Ascending aorta (tissue), 2 donors: ENCODE measurements at places on chromosomes 4 and X. TPM values are rescaled to one million over a fixed set of nuclear protein-coding genes. Genes with fewer than 3 reads are reported as not detected.

Gene FREM3
- not detected for total RNA-seq

Gene PPP2R3B
- 43.4 TPM for total RNA-seq

Gene PCDH19
- 11.0 TPM for total RNA-seq

Gene NFXL1
- total RNA-seq = 5.2 TPM

Gene UGT8
- not detected for total RNA-seq

Gene CASP6
- total RNA-seq = not detected

Gene SRPX
- 139 TPM for total RNA-seq

GRCh38 chr4:73750730-73751129 lies 10.4 kb downstream of the CXCL8 start:
- H3K27ac ChIP-seq = no peak overlapping the region
- H3K4me3 ChIP-seq = no peak overlapping the region
- no peaks in the 10 kb centered on the region for H3K36me3 ChIP-seq
- H3K4me1 ChIP-seq = no peaks in the 10 kb centered on the region
- DNase-seq = no peak
- H3K27me3 ChIP-seq = no peaks in the 10 kb centered on the region

GRCh38 chrX:109936598-109936997 lies 66.3 kb upstream of the TMEM164 start:
- H3K27me3 ChIP-seq = no peaks in the 10 kb centered on the region
- no peak for DNase-seq
- no peaks in the 10 kb centered on the region for H3K4me1 ChIP-seq
- H3K4me3 ChIP-seq = no peak overlapping the region
- no peak overlapping the region for H3K27ac ChIP-seq

GRCh38 chr4:141346144-141346543 lies 125.4 kb downstream of the ZNF330 start:
- DNase-seq = no peak
- no peak overlapping the region for H3K4me3 ChIP-seq
- no peaks in the 10 kb centered on the region for H3K27me3 ChIP-seq
- no peaks in the 10 kb centered on the region for H3K36me3 ChIP-seq
- H3K27ac ChIP-seq = no peak overlapping the region

GRCh38 chrX:115021121-115021520 lies 3.7 kb upstream of the IL13RA2 start:
- H3K27ac ChIP-seq = no peak overlapping the region
- H3K4me3 ChIP-seq = no peak overlapping the region
- no peak for DNase-seq
- no peaks in the 10 kb centered on the region for H3K36me3 ChIP-seq
- H3K27me3 ChIP-seq = no peaks in the 10 kb centered on the region

GRCh38 chr4:125123570-125124109 lies 191.1 kb upstream of the FAT4 start:
- no peaks in the 10 kb centered on the region for H3K27me3 ChIP-seq
- no peak overlapping the region for H3K27ac ChIP-seq
- no peak overlapping the region for H3K4me3 ChIP-seq
- no peak for DNase-seq
- peaks cover 4% of the 10 kb centered on the region for H3K4me1 ChIP-seq
- H3K36me3 ChIP-seq = no peaks in the 10 kb centered on the region

DNA sequence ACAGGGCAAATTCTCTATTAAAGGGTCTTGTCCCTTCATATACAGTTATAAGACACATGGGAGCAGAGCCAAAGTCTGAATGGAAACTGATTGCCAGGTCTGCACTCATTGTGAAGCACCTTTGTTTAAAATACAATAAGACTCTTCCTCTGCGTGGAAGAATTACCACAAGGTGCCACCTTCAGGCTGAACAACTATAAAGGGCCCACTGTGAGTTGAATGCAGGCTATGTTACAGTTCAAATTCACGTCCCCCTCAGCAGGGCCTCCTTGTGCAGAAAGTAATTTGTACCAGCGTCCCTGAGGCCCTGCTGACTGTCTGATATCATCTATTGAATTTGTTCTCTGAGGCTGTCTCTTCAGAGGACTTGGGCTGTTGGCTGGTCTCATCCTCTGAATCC lies 225.8 kb upstream of the TEX13C start:
- H3K27ac ChIP-seq = no peak overlapping the region
- H3K4me3 ChIP-seq = no peak overlapping the region

DNA sequence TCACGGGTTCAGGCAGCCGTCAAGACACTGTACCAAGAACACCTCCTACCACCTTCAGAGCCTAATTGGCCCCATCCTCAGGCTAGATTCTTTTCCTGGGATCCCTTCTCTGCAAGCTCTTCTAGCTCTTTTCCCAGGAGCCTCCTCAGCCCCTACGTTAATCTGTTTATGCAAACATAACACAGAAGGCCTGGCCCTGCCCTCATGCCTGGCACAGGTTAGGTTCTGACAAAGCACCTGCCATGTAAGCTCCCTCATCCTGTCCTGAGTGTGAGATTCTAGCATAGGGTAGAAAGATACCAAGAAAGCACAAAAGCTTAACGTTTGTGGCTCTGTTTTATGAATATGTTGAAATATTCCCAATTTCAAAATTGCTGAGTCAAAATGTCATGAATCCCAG lies 93.6 kb downstream of the IRF2 start:
- no peak overlapping the region for H3K4me3 ChIP-seq
- H3K27me3 ChIP-seq = no peaks in the 10 kb centered on the region

GRCh38 chrX:3788494-3789233 lies 75.2 kb upstream of the PRKX start:
- no peaks in the 10 kb centered on the region for H3K4me1 ChIP-seq
- no peak overlapping the region for H3K27ac ChIP-seq
- H3K27me3 ChIP-seq = no peaks in the 10 kb centered on the region
- H3K4me3 ChIP-seq = no peak overlapping the region

DNA sequence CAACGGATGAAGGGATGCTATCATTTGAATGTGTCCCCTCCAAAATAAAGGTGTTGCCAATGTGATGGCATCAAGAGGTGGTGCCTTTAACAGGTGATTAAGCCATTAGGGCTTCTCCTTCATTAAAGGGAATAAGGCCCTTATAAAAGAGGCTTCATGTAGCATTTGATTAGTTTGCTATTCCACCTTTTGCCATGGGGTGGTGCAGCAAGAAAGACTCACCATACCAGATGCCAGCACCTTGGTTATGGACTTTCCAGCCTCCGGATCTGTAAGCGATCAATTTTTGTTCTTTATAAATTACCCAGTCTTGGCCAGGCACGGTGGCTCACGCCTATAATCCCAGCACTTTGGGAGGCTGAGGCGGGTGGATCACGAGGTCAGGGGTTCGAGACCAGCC lies 7.9 kb upstream of the SLC25A43 start:
- H3K27ac ChIP-seq = no peak overlapping the region
- DNase-seq = no peak
- no peaks in the 10 kb centered on the region for H3K36me3 ChIP-seq
- no peak overlapping the region for H3K4me3 ChIP-seq
- no peaks in the 10 kb centered on the region for H3K4me1 ChIP-seq
- no peaks in the 10 kb centered on the region for H3K27me3 ChIP-seq

- H3K4me1 ChIP-seq = no peaks in the 10 kb centered on the region
- no peak for DNase-seq
- H3K27me3 ChIP-seq = no peaks in the 10 kb centered on the region
- H3K27ac ChIP-seq = no peak overlapping the region
Observed at GRCh38 chr4:21768349-21769310, 179.9 kb downstream of the KCNIP4 start.

- no peaks in the 10 kb centered on the region for H3K36me3 ChIP-seq
- DNase-seq = no peak
- H3K27me3 ChIP-seq = no peaks in the 10 kb centered on the region
Observed at GRCh38 chrX:132909643-132910042, 48.8 kb downstream of the HS6ST2 start.

DNA sequence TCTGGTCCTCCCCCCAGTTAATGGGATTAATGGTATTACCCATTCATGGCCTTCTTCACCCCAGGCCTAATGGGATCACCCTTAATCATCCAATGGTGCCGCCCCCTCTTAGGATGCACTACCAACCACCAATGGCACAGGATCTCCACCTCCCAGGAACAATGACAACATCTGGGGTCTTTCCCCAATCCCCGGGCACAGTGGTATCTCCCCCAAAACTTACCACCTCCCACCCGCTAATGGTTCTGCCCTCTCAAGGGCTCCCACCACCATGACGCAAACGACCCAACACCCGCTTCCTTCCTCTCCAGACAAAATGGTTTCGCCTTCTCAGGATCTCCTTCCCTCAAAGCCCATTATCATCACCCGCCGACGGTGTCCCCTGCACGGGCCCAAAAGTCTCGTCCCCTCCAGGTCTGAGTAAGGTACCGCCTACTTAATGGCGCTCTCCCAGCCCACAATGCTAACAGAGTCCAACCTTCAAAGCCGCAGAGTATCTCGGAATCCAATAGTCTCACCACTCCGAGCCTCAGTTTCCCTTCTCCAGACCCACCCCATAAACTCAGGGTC lies 458 bp downstream of the GRIPAP1 start:
- peaks cover 4% of the 10 kb centered on the region for H3K4me1 ChIP-seq
- H3K4me3 ChIP-seq = peak overlapping the region; percentile 66
- H3K27me3 ChIP-seq = no peaks in the 10 kb centered on the region

DNA sequence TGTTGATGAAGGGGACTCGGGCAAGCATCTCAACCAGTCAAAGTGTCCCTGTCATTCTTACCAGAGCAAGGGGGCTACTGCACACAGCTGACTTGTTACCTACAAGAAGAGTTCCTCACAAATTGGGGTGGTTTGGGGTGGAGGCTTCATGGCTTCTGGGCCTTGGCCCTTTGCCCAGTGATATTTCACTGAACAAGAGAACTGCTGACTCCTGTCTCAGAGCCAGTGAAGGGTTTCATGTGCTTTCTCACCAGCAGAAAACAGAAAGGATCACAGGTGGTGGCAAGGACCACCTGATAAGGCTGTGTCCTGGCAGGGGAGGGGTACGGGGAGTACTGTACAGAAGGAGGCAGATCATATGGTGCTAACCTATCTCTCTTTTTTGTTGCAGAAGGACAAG lies 53.5 kb downstream of the DLG3 start:
- no peaks in the 10 kb centered on the region for H3K27me3 ChIP-seq
- no peaks in the 10 kb centered on the region for H3K4me1 ChIP-seq
- no peak for DNase-seq
